ENCODE measurements at places on chromosomes 7 and 10.

DNA sequence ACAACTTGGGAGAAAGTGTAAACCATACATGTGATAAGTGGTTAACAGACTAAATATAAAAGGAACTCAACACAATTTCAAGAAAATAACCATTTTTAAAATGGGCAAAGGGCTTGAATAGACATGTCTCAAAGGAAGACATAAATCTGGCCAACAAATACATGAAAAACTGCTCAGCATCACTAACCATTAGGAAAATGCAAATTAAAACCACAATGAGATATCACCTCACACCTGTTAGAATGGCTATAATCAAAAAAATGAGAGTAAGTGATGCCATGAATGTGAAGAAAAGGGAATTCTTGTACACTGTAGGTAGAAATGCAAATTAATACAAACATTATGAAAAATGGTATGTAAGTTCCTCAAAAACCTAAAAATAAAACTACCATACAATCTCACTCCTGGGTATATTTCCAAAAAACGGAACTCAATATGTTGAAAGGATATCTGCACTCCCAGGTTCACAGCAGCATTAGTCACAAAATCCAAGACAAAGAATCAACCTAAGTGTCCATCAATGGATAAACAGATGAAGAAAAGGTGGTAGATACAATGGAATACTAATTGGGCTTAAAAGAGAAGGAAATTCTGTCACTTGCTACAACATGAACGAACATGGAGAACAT is 5.6 kb downstream of the SNX13 start:
- no peak for DNase-seq

GRCh38 chr10:78044699-78045098 is 11.0 kb downstream of the RPS24 start:
- no peak for DNase-seq

- DNase-seq, result no peak
These were observed 234.4 kb upstream of the SLC26A5 start for GRCh38 chr7:103680161-103681144.

DNA sequence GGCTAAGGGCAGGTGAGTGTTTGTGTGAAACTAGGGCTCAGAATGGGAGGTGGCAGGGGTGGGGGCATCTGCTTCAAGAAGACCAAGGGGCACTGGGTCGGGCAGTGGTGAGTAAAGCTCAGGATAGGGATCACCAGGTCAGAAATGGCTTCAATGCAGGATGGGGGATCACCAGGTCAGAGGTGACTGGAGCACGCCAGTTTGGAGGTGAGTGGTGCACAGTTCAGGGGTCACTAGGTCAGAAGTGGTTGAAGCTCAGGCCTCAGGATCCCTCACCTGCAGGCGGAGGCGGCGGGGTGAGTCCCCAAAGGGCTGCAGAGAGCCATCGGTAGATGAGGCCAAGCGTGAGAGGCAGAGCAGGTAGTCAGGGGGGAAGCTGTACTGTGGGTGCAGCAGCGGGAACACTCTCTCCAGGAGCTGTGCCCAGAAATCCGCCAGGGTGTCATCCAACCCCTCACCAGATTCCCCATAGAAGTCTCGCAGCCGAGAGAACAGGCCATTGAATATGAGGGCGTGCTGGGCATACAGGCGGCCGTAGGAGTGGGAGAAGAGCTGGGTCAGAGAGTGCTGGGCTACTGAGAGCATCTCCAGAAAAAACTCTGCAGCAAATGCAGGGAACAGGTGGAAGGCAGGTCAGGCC is 1.8 kb downstream of the GPC2 start:
- no peak for DNase-seq

DNA sequence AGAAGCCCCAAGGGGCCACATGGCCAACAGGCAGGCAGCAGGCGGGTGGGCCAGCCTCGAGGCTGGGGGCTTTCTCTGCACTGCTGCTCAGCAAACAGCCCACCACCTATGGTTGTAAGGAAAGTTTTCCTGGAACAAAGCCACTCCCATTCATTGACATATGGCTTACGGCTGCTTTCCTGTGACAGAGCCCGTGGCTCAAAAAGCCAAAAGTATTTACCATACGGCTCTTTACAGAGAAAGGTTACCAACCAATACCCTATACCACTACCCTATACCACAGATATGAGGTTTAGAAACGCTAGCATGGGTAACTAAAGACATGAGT is 152.7 kb downstream of the MAD1L1 start:
- no peak for DNase-seq

GRCh38 chr7:117116211-117116610 is 162.9 kb downstream of the ST7 start:
- DNase-seq, result no peak

DNA sequence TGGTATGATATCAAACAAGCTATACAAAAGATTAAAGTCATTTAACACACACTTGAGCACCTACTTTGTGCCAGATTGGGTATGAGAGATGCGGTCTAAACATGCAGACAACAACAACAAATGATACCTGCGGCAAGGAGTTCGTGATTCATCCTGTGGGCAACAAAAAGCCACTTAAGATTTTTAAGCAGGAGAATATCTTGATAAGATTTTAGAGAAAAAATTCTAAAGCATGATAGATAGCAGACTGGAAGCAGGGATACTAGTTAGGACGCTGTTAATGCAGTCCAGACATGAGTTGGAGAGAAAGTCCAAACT is 1.6 kb upstream of the KBTBD2 start:
- peak; percentile 36 for DNase-seq

GRCh38 chr7:80587538-80587937 is 50.9 kb upstream of the CD36 start:
- no peak for DNase-seq

DNA sequence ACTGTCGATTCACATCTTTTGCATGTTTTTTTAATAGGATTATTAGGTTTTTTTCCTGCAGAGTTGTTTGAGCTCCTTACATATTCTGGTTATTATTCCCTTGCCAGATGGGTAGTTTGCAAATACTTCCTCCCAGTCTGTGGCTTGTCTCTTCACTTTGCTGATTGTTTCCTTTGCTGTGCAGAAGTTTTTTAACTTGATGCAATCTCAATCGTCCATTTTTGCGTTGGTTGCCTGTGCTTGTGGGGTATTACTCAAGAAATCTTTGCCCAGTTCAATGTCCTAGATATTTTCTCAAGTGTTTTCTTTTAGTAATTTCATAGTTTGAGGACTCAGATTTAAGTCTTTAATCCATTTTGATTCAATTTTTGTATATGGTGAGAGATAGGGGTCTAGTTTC is 95.4 kb downstream of the TBXAS1 start:
- no peak for DNase-seq

DNA sequence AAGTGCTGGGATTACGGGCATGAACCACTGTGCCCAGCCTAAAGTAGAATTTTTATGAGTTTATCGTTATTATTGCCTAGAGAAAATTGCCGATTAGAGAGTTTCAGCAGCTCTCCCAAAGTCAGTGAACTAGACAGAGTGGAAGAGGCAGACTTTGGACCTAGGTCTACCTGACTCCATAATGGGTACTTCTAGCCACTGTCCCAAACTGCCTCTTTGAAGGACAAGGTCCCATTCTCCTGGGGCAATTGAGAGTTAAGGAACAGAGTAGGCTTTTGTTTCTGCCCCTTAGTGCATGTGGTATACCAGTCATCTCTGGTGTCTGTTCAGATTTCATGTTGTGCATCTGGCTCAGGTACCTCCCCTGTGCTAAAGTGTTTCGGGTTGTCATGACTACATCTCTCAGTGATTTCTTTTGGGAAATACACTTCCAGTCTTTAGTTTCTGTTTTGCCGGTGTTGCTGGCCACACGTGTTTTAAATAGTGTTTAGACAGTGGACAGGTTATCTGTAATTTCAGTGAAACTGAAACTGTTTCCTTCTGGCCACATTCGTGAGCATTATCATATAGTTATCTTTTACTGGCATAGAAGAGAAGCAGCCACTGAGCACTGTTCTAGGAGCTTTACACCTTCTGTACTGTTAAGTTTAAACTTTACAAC is 4.7 kb downstream of the TMEM236 start:
- DNase-seq, result no peak

- DNase-seq, result no peak
These were observed 449.4 kb downstream of the TCERG1L start for GRCh38 chr10:130862122-130862521.

DNA sequence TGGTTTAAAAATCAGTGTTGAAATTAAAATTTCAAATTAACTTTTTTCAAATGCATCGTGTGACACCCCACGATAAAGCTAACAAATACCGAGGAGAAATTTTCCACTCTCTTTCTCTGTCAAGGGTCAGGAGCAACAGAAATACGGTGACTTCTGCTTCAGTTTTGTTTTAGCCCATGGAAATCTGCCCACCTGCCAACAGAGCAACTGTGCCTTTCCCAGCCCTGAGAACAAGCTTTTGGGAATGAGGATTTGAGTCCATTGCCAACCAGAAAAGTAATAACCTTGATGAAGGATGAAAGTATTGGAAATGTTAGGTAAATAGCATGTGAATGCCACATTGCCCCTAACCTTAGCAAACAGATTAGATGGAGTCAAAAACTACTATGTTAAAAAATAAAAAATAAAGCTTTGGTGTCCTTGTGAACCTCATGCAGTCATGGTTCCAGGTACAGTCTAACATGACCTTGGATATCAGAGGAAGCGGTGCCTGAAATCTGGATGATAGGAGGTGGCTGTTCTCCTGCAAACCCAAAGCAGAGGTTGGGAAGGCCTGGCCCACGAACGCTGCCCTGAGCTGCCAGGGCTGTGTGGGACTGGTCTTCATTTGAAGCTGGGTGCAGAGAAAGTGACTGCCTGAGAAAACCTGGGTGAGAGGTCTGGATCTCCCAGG is 296.8 kb downstream of the ELMO1 start:
- DNase-seq, result no peak

GRCh38 chr7:96910486-96910885 is 94.9 kb upstream of the DLX6 start:
- DNase-seq, result no peak

Measured in CD4-positive, alpha-beta T cell treated with Interleukin-17A for 4 hours (primary cell).